Thoracic aorta (tissue), 2 donors: ENCODE measurements at places on chromosomes 13 and 19. TPM values are rescaled to one million over a fixed set of nuclear protein-coding genes. Genes with fewer than 3 reads are reported as not detected.

The BSPH1 gene
- total RNA-seq = not detected

The B3GNT8 gene
- total RNA-seq = 4.2 TPM

The EDNRB gene
- total RNA-seq = 14.2 TPM

The MEF2B gene
- 1.5 TPM for total RNA-seq

The PRKD2 gene
- total RNA-seq = 21.4 TPM

The RGS9BP gene
- 0.42 TPM for total RNA-seq

The GZMM gene
- 0.54 TPM for total RNA-seq

The ATXN8OS gene
- total RNA-seq = not detected

The OLFM2 gene
- total RNA-seq = 13.4 TPM

The NKPD1 gene
- total RNA-seq = 0.81 TPM

The CRLF1 gene
- 1,063 TPM for total RNA-seq

The RASAL3 gene
- total RNA-seq = 5.1 TPM

The IGFL1 gene
- total RNA-seq = not detected

The PSG1 gene
- total RNA-seq = not detected

The ZNF784 gene
- total RNA-seq = 13.0 TPM

The SPIB gene
- not detected for total RNA-seq

The PCDH20 gene
- total RNA-seq = 10.6 TPM

The RNF113B gene
- total RNA-seq = not detected

The NPAS1 gene
- 0.68 TPM for total RNA-seq

The SULT2A1 gene
- total RNA-seq = not detected

The MFSD12 gene
- total RNA-seq = 85.6 TPM

The DAND5 gene
- total RNA-seq = not detected

The ZNF682 gene
- total RNA-seq = 0.54 TPM

The CKM gene
- total RNA-seq = 0.85 TPM
